ENCODE measurements at places on chromosomes 3 and 15.
A peak's percentile ranks its signal among the peaks of the same experiment; 100 is the strongest.

- no peak for DNase-seq
Measured at GRCh38 chr15:85744579-85744978, 50.1 kb downstream of the KLHL25 start.

GRCh38 chr3:11195721-11196332 is 41.5 kb downstream of the HRH1 start:
- no peak for DNase-seq

- peak; percentile 36 for DNase-seq
Measured at GRCh38 chr15:66603301-66604179, 37.7 kb upstream of the LCTL start.

DNA sequence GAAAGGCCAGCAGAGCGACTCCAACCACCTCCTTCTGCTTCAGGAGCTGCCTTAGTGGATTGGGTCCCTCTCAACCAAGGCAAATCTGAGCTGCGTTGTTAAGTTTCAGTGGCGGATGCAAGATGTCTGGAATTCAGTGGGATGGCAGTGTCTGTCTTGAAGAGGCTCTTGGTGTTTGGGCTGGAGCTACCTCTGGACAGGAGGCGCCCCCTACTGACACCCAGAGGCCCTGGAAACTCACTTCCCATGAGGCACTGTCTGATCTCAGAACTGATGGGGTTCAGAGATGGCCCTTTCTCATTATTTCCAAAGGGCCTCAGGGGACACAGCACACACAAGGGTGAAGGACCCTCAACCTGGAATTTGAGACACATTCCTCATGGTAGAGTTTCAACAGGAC is 6.0 kb upstream of the SLC28A1 start:
- peak; percentile 32 for DNase-seq

- DNase-seq = no peak
Measured at GRCh38 chr3:191372122-191372521, 41.8 kb upstream of the UTS2B start.

- no peak for DNase-seq
Measured at GRCh38 chr3:32195995-32196540, 42.4 kb upstream of the CMTM8 start.

GRCh38 chr3:144433006-144433405 is 461.4 kb downstream of the DIPK2A start:
- DNase-seq = no peak

DNA sequence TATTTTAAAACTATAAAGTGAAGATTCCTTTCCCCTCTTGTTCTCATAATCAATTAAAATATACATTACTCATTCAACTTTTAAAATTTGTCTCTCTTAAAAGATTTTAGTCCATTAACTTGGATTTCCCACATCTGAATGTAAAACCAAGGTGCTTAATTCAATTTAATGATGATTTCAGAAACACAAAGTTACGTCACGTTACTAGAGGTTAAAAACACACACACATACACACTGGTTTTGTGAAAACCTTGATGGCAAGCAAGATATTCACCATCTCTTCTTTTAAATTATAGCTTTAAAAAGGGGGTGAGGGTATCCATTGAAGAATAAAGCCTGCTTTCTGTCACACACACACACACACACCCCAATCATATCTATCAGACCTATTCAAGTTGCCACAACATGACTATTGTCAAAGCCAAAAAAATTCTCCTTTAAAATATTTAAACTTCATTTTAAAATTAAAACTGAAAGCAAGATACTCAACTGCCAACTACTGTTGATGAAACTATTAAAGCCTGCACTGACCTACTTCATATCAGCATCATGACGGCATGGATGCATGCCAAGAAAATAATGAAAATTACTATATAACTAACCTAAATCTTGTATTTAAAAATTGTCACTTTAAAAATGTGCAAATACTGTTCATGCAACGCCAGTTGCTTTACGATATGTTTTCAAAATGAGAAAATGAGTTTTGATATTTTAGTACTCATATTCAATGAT is 2.1 kb downstream of the RFX7 start:
- DNase-seq = no peak

DNA sequence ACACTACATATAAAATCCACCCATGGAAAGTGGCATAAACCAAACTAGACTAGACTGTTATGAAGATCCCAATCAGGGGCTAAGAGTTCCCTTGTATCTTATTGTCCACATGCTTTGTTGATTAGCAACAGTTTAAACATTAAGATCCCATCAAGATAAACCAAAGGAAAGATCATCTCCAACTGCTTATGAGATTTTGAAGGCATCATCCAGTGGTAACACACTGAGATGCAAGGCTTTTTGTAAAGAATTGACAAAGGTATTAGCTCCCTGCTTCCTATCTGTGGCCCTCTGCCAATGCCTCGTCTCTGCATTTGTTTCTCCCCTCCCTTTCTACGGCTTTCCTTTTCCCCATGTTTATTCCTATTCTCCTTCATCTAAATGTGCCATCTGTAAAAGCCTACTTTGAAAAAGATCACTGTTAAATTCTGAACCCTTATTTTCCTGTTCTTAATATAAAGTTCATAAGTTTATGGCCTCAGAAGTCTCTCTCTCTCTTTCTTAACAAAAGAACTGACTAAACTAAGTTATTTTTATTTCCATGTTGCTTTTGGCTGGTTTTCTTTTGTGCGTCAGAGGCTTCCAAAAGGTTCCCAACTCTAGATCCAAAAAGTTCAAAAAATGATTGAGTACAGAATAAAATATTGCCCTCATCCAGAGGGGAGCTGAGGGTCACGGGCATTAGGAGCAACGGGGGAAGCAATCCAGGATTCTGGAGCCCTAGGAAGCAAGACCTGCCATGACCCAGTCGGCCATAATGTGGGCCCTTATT is 5.5 kb downstream of the PLD1 start:
- DNase-seq = no peak

- no peak for DNase-seq
Measured at GRCh38 chr15:86540840-86541467, 461.3 kb downstream of the AGBL1 start.

GRCh38 chr15:96106181-96106580 is 224.3 kb upstream of the NR2F2 start:
- DNase-seq = no peak

- no peak for DNase-seq
Measured at GRCh38 chr3:140341203-140341602, 336.7 kb upstream of the TRIM42 start.

DNA sequence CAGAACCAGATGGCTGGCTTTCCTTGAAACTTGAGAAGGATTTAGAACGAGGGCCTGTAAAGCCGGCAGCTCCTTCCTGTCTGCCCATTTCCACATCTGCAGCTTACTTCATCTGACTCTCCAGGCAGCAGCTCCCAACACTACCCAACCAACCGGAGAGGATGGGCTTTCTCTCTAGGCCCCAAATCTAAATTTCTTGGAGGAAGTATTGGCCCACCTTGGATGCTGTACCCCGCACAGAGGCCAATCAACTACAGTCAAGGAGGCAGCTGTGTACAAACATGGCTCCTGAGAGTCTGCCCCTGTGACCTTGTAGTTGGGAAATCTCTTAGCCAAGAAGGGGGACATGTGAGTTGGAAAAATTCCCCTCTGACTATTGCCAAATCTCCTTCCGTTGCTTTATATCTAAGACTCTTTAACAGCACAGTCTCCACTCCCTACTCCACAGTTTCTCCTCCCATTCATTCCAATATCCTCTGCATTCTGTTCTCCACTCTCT is 8.0 kb upstream of the ACAP2 start:
- DNase-seq = no peak

All from immature natural killer cell (primary cell).